Cerebellar nuclear complex (tissue), 1 donor: ENCODE measurements at places on chromosomes 11 and 22.

- no peak for DNase-seq
Observed at GRCh38 chr11:111540937-111541253, 375 bp downstream of the LAYN start.

DNA sequence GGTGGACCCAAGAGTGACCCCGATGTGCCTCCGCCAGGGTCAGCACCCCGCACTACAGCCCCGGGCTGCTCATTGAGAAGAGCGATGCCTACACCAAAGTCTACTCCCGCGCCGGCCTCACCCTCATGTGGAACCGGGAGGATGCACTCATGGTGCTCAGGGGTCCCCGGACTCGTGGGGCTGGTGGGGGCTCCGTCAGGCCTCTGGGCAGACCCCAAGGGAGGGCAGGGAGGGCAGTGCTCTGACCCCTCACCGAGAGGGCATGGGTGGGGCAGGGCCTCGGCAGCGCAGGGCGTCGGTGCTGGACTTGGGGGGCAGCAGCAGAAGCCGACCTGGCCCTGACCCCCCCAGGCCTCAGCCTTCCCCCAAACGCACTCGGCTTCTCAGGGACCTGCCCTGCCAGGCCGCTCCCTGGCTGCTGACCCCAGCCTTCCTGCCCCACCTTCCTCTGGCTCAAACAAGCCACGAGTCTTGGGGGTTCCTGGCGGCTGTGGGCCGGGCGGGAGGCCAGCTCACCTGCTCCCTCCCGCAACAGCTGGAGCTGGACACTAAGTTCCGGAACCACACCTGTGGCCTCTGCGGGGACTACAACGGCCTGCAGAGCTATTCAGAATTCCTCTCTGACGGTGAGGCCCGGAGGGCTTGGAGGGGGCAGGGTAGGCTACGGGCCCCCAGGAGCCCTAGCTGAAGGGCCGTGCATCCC, 2.9 kb downstream of the MUC2 start:
- DNase-seq, result no peak

- no peak for DNase-seq
Observed at GRCh38 chr22:29166180-29166579, 39.5 kb upstream of the EMID1 start.

DNA sequence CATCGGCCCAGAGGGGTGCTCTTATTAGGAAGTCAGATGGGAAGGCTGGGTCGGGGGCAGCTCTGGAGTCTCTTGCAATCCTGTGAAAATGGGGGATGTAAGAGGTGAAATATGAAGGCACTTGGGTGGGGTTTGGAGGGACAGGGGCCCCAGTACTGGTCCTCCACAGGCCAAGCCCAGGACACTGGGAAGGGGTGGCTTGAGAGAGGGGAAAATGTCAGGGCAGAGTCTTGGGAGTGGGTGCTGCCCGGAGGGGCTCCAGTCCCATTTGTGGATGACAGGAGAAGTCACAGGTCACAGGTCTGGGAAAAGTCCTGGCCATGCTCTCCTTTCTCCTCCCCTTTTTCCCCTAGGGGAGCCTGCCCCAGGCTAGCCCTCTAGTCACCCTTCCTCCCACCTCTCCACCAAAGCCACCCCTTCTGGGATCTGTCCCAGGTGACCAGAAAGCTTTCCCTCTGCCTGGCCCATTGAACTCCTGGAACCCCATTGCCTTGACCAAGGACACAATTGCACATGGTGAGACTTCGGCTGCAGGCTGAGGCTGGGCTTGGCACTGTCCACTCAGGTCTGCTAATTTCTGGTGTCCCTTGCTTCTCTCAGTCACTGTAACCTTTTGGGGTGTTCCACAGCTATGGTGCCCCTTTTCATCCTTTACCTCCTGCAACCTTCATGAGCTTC, 1465.0 kb downstream of the TBC1D22A start:
- DNase-seq, result no peak

- DNase-seq, result no peak
Observed at GRCh38 chr11:96752221-96752620, 362.4 kb downstream of the JRKL start.

DNA sequence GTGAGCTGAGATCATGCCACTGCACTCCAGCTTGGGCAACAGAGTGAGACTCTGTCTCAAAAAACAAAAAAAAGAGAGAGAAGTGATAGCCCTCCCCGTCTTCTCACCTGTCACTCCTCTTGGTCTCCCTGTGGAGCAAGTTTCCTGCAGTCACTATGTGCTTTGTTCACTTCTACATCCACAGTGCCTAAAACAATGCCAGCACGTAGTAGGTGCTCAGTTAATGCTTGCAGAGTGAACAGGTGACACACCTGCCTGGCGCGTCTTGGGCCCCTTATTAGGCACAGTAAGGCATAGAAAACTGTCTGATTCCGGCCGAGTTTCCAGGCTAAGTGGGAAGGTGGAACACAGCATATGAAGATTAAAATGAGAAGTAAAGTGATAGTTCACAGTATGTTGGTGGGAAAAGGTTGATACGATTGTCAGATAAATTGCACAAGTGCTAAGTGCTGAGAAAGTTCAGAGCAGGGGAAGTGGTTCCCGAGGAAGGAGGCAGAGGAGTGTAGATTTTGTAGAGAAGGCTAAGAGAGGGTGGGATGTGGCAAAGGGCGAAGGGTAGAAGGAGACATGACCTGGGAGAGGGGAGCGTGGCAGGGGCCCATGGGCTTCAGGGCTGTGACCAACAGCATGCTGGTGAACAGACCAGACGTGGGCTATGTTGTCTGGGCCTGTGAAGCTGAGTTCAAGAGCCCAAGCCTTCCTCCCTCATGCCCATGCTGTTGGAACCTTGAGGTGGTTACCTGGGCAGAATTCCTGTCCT, 41.9 kb downstream of the BCR start:
- no peak for DNase-seq

GRCh38 chr11:133078591-133079404, 453.5 kb downstream of the OPCML start:
- DNase-seq, result no peak

DNA sequence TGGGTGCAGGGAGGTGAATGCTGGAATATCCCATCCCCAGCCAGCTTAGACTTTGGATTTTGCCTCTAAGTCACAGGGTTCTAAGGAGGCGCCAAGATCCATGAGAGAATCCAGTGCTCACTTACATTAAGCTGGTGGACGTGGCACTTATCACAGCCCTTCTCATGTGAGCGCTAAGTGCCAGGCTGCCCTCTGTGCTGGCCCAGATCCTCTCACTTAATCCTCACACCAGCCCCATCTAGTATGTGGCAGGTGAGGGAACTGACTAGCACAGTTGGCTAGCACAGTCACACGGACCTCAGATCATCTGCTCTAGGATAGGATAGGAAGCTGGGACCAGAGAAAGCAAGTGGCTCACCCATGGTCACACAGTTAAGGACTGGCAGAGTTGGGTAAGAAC, 3.6 kb downstream of the HMOX1 start:
- DNase-seq, result no peak

- DNase-seq, result no peak
Observed at GRCh38 chr22:45831394-45831793, 145.6 kb downstream of the WNT7B start.

DNA sequence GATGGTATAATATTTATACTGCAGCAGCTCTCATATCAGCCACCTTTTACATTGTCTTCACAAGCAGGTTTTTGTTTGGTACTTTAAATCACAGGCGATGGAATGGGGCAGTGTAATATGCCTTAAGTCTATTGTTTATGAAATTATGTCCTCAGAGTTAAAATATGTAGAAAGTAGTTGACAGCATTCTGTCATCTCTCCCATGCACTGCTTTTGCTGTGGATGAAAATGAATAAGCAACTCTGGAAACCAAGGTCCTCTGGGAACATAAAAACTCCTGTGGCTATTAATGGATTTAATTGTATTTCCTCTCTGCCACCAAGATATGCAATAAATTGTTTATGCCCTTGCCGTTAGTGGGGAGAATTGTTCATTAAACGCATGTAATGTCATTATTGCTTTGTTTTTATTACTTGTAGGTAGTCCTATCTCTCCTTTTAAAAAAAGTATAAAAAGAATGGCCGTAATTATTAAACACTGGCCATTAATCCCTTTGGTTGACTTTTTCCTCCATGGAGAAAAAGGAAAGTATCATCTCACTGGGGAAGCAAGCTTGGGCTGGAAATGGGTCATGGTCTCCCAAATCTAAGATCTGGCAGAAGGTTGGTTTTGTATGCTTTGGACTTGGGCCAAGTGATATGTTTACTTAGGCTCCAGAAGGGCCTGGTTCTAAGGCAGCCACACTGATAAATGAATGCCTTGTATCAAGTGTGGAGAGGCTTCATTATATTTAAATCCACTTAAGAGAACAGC, 13.1 kb downstream of the PACS1 start:
- DNase-seq, result no peak
